ENCODE measurements at places on chromosomes 7 and 10.

DNA sequence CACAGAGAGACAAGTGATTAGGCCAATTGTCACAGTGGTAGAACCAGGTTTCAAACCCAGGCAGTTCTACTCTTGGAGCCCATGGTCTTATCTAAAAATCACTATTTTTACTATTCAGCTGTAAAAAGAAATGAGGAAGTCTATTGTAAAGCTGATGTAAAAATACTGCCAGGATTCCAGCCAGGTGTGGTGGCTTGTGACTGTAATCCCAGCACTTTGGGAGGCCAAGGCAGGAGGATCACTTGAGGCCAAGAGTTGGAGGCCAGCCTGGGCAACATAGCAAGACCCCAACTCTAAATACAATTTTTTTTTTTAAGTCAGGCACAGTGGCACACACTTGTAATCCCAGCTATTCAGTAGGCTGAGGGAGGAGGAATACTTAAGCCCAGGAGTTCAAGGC, 40.4 kb downstream of the HIP1 start:
- DNase-seq: no peak

DNA sequence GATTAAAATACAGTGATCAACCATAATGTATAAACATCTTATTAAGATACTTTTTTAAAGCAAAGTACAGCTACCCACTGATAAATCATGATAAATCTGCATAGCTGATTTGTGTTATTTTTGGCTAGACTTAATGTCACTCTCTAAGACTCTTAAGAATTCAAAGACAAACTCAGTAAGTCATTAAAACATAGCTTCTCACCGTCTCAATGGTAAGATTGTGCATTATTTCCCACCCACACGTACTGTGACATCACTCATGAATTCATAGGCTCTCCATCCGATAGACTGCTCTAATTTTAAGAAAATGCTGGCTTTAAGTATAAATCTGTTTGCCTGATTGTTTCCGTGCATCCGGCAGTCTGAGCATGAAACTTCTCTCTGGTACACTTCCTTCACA, 266.1 kb downstream of the GLI3 start:
- no peak for DNase-seq

DNA sequence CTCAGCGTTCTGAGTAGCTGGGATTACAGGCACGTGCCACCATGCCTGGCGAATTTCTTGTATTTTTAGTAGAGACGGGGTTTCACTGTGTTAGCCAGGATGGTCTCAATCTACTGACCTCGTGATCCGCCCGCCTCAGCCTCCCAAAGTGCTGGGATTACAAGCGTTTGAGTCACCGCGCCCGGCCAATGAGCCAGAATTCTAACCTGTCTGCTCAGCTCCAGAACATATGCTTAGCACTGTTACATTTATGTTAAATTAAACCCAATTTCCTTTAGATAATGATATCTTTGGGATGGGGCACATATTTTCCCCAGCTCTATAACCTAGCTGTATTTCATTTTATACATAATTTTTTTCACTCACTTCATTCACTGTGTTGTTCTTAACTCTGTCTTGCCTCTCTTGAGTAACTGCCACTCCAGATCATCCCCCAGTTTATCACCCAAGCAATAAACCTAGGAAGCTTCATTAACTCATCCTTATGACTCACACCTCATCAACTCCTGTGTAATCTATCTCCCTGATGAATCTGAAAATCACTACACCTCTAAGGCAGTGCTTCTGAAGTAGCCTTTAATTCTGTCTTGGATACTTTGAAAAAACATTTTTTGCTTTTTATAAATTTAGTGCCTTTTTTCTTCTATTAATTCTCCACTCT, 559.7 kb upstream of the ZWINT start:
- no peak for DNase-seq

GRCh38 chr7:47142169-47142866, 439.6 kb downstream of the TNS3 start:
- DNase-seq: no peak

GRCh38 chr7:129832701-129833227, 120.0 kb downstream of the UBE2H start:
- no peak for DNase-seq

DNA sequence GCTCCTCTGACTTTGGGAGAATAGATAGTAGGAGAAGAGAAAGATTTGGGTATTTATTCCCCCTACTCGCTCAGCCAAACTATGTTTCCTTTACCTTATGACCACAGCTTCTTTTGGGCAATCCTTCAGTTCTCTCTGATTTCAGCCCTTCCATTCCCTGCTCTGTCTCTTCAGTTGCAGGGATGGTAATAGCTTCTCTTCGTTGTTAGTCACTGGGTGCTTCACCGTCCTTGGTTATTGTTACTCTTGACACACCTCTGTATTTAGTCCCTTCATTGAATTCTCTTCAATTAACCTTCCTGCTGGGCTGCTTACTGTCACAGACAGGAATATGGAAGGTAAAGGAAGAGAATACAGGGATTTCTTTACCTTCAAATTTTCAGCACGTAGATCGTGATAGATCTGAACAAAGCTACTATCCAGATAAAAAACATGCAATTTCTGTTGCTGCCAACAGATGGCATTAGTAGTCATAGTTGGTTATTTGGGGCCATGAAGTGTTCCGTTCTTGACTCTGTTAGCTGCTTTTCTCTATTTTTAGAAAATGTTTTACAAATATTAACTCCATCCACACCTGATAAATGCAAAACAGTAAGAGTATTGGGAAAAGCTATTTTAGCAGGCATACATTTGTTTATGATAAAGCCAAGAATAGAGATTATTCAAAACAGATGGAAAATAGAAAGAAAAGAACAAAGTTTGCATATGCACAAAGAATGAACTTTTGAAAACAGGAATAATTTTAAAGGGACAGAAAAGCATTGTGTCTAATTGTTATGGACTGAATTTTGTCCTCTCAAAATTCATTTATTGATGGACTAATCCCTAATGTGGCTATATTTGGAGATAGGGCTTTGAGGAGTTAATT, 14.0 kb upstream of the PTTG1IP2 start:
- no peak for DNase-seq

DNA sequence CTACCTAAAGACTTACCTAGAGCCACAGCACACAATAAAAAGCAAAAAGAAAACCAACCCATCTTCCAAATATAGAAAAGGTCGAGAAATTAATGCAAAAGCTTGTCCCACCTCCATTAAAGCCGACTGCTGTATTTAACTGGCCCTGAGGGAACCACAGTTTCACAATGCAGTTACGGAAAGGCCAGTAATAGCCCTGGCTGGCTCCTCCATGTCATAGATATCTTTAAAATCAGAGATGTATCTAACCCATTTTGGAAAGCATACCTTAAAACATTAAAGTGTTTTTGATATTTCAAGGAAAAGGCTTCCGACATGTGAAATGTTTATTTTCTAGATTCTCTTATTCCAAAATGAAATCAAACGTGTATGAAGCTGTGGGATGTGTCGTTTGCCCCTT, 23.0 kb downstream of the HDAC9 start:
- no peak for DNase-seq

DNA sequence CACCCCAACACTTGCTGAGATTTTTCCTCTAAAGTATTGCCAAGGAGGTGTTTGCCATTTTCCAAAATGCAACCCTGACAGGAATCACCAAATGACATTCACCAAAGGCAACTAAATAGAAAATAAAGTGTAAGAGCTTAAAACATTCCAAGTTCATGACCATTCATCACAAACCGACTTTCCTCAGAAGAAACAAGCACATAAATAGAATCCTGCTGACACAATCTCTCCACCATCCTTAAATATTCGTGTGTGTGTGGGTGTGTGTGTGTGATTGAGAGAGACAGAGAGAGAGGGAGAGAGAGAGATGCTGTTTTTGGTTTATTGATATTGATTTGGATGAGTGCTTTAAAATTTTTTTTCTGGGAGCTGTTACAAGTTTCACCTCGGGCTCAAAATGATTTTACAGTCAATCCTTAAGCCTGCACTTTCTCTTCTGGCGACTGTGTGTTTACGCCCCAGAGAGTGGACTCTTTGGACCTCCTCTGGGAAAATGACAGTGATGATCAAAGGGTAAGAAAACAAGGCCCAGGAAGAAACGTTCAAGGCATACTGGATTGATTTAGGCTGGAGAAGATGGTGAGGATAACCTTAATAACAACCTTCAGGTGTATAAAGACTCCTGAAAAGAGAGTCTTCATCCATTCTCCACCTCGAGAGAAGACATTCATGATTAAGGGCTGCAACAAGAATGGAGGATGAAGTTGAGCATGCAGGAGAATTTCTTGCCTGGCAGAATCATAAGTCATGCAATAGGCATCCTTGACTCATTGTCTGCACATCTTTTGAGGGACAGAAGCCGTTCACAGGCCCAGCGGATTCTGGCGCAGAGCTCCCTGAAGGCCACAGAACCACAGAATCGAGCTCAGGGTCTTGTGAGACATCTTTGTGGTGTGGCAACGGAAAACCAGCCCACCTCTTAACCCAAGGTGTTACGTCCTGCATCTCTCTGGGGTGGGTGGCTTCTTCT, 104.4 kb upstream of the FGFR2 start:
- no peak for DNase-seq

GRCh38 chr7:46753662-46754061, 828.2 kb downstream of the TNS3 start:
- DNase-seq: no peak

Data from CD4-positive, alpha-beta T cell treated with Interferon gamma for 1 hour (primary cell).